ENCODE measurements at places on chromosomes 11 and 22.

- DNase-seq, result no peak
Measured at GRCh38 chr11:44988111-44988510, 37.4 kb upstream of the TP53I11 start.

- DNase-seq, result no peak
Measured at GRCh38 chr11:45541693-45542434, 123.6 kb downstream of the CHST1 start.

- no peak for DNase-seq
Measured at GRCh38 chr22:24819911-24820461, 14.0 kb downstream of the SGSM1 start.

DNA sequence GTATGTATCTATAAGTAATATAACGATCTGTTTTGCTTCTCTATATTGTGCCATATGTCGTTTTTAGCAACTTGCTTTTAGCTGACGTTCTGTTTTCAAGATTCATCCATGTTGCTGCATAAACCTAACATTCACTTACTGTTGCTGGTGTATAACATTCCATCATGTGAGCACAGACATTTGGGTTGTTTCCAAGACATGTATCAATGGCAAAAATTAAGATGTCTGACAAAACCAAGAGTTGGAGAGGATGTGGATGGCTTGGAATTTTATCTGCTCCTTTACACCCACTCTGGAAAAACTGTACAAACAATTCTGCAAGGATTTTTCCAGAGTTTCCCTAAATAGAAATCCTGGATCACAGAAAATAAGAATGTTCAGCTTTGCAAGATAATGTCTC, 40.9 kb downstream of the DGCR2 start:
- DNase-seq, result no peak

DNA sequence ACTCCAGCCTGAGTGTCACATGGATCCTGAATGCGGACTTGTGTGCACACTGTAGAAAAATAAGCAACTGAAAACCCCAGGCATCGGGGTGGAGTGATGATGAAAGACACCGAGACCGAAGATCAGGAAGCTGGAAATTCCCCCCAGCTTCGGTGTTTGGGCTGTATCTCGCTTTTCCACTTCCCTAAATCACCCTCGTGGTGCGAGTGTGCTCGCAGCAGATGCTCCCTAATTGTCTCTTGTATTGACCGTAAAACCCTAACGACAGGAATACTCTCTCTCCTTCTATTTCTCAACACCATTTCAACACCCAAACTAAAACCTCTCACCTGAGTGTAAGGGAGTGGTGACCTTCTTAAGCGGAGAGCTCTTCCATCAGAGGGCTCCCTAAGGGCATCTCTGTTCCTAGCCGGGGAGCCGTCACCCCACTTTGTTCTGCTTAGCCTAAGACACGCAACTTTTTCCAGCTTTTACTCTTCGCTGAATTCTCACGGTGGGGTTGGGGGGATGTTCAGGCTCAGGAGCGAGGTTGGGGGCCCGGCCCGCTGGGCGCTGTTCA, 635 bp upstream of the GRK3 start:
- DNase-seq, result no peak

- no peak for DNase-seq
Measured at GRCh38 chr11:22467248-22467647, 129.1 kb downstream of the SLC17A6 start.

DNA sequence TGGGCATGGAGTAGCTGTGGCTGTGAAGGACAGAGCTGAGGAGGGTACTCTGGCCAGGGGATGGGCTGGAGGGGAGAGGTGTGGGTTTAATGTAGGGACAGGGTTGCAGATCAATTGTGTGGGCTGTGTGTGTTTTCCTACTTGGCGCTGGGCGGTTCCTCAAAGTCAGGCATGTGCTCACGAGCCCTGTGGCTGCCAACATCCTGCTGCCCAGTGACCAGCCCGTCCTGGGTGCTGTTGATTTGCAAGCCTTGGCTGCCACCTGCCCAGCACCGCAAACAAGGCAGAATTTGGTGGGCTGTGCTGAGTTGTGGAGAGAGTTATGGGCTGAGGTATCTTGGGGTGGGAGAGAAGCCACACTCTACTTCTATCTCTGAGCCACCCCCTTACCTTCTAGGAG, 69.2 kb downstream of the SCN3B start:
- DNase-seq, result no peak

DNA sequence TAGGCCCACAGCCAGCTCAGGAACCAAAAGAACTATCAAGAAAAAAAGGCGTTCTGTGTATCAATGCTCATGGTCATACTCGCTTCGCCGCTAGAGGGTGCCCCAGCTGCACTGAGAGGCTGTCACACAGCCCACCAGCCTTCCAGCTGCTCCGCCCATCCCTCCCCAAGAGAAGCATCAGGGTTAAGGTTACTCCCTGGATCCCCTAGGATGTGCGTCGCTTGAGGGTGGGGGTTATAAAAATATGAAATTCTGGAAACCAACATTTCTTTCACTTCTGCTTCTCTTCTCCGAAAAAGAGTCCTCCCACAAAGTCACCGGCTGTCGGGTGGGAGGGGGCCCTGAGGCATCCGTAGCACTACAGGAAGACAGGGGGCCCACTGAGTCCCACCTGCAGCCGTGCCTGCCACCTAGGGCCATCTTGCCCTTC, 1.7 kb downstream of the CBX6 start:
- peak; percentile 90 for DNase-seq

DNA sequence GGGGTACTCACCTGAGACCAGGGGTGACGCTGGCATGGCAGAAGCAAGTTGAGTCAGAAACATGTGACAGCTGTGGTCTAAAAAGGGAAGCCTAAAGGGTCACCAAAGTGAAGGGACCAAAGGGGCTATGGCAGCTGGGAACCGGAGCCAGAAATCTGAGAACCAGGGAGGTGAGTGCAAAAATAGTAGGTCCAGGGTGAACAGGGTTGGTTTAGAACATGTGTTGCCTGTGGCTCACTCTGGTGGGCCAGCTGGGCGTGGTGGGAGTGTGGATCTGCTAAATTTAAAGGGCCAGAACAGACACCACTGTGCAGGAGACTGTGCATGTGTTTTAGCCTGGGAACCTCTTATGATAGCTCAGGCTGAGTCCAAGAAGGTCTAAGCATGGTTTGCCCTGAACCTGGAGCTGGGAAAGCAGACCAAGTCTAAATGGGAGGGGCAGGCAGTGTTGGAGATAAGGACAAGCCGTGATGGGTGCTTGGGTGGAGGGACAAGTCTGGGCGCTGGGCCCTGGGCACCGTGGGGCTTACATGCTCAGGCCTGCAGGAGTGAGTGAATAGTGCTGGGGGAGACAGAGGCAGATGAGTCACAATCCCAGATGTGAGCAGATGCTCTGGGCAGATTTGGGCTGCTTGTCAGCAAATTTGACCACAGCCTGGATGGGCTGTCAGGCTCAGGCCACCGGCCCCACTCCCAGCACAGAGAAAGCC, 41.4 kb upstream of the ZBED5 start:
- DNase-seq, result no peak

DNA sequence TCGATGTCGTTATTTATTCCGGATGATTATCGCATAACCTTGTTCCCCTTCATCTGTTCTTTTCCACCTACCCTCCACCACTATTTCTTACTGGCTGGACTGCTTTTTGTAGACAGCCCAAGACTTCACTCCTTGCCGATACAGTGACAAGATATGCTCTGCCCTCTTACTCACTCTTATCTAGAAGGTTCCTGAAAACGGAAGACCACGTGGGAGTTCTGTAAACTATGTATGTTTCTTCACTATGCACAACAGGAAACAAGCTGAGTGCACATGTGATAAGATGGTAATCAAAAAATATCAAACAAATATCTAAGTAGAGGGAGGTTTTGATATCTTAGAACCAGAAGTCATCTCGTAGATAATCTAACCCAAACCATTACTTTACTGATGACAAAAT, 122.9 kb upstream of the ARHGAP20 start:
- no peak for DNase-seq

DNA sequence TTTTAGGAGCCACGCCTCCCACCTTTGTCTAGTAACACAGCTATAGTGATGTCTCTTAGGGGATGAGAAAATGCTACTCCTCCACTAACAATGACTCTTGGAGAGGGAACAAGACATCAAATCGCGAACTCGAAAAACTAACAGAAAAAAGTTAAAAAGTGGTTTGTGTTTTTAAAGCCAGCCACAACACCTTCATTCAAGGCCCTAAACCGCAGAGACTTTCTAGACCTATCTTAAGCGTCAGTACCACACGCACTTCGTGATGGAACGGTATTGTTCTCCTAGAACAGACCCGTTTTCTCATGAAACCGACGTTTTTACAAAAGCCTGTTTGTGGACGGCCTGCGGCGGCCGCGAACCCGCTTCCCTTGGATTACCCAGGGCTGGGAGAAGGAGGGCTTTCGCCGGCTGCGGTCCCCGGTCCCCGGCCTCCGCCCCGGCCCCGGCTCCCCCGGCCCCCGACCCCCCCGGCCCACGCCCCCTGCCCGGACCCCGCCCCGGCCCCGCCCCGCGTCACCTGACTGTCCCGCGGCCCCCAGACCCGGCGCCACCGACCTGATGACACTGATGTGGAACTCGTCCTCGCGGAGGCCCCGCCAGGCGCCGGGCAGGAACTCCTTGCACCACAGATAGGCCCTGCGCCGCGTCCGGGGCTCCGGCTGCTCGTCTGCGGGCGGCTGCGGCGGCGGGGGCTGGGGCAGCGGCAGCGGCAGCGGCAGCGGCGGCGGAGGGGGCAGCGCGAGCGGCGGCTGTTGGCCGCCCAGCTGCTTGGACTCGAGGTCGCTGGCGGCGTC, 718 bp downstream of the CHKA start:
- peak; percentile 69 for DNase-seq

GRCh38 chr11:59802639-59803176, 7.9 kb downstream of the MRPL16 start:
- DNase-seq, result peak; percentile 63

GRCh38 chr22:26660961-26661578, 3.7 kb downstream of the MIAT start:
- no peak for DNase-seq

DNA sequence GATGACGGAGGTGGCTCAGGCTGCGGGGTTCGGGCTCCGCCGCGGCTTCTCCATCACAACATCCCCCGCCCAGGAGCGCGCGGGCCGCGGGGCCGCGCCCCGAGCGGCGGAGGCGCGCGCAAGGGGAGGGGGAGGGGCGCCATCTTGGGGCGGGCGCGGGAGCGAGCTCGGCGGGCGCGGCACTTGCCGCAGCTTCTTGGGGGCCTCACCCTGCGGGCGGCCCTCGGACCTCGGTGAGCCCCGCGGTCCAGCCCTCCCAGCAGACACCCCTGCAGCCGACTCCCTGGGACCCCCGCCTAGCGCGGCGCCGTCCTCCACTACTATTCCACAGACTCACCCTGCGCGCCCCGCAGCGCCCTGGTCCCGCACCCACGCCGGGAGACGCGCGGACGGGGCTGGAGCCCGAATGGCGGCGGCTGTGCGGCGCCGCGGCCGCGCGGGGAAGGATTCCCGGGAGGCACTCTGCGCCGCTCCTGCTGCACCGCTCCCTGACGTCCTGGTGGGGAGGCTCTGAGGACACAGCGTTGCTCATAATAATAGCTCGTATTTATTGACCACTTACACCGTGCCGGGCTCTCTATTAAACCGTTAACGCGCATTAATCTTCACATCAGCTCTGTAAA, at the start of gene APBB1:
Gene APBB1 (minus strand): TSS at position 86 of the 623 bp plus-strand sequence. CDS start 7,747 bp downstream, outside the sequence.
- peak; percentile 95 for DNase-seq

GRCh38 chr22:38088629-38089473, 4.9 kb upstream of the SLC16A8 start:
- peak; percentile 88 for DNase-seq

DNA sequence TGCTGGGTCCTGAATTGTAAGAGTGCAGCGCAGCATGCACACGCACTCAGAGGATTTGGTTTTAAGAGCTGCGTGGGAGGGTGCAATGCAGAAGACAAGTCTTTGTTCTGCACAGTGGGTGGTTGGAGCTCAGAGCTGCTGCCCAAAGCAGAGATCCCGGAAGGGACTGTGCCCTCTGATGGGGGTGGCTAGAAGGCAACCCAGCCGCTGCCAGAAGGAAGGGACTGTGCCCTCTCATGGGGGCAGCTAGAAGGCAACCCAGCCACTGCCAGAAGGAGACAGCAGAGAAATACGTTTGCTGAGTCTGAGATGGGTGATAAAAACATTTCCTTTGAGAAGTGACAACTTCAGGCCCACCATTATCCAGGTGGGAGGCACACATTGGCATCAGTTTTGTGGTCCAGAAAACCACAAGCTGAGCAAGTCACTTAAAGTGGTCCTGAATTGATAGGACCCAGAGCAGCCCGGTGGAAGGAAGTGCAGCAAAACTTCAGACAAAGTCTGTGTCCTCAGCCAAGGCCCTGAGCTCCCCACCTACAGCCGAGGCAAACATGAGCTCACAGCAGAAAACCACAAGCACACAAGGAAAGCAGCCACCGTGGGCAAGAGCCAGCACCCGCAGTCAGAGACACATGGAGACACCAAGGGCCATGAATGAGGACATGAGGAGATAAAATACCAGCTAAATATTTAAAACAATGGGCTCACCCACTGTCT, 4.3 kb downstream of the KRTAP5-6 start:
- no peak for DNase-seq

DNA sequence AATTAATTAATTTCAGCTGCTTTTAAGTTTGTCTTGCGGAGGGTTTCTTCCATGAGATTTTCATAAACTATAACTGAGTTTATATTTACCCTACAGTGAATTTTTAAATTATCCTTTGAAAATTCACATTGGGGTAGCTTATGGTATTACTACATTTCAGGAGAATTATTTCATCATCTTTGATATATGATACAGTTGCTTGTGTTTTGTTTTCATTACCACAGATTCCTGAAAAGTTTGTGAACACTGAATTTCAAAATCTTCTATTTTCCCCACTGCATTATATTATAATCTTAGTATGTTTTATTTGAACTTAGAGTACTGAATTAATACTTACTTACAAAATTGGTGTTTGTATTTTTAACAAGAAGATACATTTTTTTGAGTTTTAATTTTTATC, 24.4 kb downstream of the METTL15 start:
- peak; percentile 13 for DNase-seq

DNA sequence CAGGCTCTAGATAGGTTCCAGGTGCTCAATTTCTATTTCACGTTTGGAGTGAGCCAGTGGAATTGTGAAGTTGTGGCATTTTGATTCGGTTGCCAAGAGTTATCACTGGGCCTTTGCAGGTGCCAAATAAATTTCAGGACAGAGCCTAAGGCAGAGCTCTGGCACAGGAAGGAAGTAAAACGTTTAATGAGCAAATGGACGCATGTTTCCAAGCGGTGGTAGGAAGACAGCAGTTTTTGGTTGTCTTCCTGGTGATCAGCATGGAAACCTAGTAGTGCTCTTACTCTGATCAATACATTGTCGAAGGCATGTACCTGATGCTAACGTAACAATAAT, 452 bp downstream of the BIRC3 start:
- no peak for DNase-seq

All from GM03348 (cell line).